ENCODE measurements at places on chromosomes 16 and 17.
A peak's percentile ranks its signal among the peaks of the same experiment; 100 is the strongest.

DNA sequence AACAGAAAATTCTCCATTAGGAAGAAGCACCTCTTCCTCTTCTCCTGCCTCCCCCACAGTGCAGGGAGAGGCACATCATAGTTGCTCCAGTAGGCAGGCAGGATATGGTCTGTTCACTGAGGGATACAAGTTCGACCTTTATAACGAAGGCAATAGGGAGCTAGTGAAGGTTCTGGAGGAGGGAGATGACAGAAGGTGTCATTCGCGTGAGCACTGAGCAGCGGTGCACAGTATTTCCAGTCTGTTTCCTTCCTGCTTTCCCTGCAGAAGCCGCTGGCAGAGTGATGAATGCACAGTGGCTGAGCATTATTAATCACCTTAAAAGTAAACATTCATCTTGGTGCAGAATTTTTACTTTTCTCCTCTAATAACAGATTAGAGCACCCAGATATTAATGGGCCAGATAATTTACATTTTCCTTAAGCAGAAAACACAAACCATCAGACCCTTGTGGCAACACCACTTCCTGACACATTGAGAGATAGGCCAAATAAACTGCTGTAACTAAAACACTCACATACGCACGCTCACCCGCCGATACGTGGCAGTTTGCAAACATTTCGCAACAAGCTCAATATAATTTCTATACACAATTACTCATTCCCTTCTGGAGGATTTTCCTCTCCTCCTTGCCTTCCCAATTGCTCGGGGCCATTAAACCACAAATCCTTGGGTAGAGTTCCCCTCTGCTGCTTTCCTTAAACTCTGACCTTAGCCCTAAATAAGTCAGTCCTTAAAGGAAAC, 69.5 kb downstream of the AIPL1 start:
- peak overlapping the region; percentile 30 for H3K27ac ChIP-seq
- peak; percentile 27 for DNase-seq
- H3K27me3 ChIP-seq: peaks cover 22% of the 10 kb centered on the region
- H3K4me1 ChIP-seq: peaks cover 17% of the 10 kb centered on the region

- no peaks in the 10 kb centered on the region for H3K36me3 ChIP-seq
- H3K27me3 ChIP-seq: peaks cover 57% of the 10 kb centered on the region
- H3K27ac ChIP-seq: no peak overlapping the region
- H3K4me1 ChIP-seq: no peaks in the 10 kb centered on the region
- H3K4me3 ChIP-seq: no peak overlapping the region
- DNase-seq: no peak
Observed at GRCh38 chr17:81436294-81436849, 41.1 kb downstream of the BAHCC1 start.

- peaks cover 14% of the 10 kb centered on the region for H3K4me1 ChIP-seq
- H3K4me3 ChIP-seq: no peak overlapping the region
- no peaks in the 10 kb centered on the region for H3K27me3 ChIP-seq
- no peak for DNase-seq
- H3K36me3 ChIP-seq: no peaks in the 10 kb centered on the region
Observed at GRCh38 chr16:69049603-69050375, 55.7 kb upstream of the HAS3 start.

DNA sequence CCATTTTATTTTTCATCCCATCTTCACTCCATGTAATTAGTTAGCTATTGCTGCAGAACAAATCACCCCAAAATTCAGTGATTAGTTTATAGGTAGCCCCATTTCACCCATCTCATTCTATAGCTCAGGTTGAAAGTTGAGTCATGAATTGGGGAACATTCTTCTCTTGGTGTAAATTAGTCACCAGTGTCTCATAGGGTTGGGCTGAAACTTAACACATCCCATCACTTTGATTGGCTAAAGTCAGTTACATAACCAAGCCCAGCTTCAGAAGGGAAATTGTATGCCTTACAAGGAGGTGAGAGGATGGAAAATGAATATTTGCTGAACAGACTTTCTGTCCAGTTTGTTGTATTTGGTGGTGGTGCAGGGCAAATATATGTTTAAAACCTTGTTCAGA, 477.5 kb downstream of the WWOX start:
- no peak for DNase-seq
- H3K4me3 ChIP-seq: no peak overlapping the region
- no peaks in the 10 kb centered on the region for H3K36me3 ChIP-seq
- no peak overlapping the region for H3K27ac ChIP-seq
- no peaks in the 10 kb centered on the region for H3K4me1 ChIP-seq

DNA sequence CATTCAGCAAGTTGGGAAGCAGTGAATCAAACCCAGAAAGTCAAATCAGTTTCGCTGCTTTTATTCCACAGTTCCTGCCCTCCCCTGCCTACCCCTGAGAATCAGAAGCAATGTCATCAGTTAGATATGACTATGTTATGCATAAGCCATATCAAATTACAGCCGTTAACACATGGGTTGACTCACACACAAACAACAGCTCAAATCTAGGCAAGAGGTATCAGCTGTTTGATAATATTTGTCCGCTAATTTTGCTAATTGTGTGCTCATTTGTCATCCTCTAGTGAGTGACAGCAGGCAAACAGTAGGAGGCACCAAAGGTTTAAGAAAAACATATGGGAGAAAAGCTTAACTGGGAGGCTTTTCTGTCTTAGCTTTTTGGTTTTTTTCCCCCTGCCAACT, 327.4 kb upstream of the CCL2 start:
- DNase-seq: no peak
- peaks cover 61% of the 10 kb centered on the region for H3K27me3 ChIP-seq
- no peaks in the 10 kb centered on the region for H3K4me1 ChIP-seq
- no peaks in the 10 kb centered on the region for H3K36me3 ChIP-seq
- no peak overlapping the region for H3K4me3 ChIP-seq

- no peak overlapping the region for H3K27ac ChIP-seq
- H3K4me3 ChIP-seq: no peak overlapping the region
- peaks cover 25% of the 10 kb centered on the region for H3K27me3 ChIP-seq
- H3K4me1 ChIP-seq: no peaks in the 10 kb centered on the region
Observed at GRCh38 chr17:70629902-70630301, 460.6 kb downstream of the KCNJ2 start.

DNA sequence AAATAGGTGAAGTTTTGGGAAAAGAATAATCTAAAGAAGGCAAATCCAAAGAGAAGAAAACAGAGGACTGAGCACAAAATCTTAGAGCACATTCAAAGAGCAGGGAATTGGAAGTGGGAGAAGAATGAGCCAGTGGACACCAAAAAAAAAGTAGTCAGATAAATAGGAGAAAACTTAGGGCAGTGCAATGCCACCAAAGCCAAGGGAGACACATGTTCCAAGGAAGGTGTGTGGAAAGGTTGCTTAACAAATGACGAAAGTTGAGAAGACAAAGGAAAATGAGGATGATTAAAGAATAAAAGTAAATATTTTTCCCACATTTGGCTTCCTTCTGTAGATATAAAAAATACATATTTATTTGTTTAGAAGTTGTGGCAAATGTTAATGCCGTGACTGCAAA, 237.6 kb downstream of the TANC2 start:
- no peak overlapping the region for H3K4me3 ChIP-seq
- no peaks in the 10 kb centered on the region for H3K36me3 ChIP-seq
- no peak for DNase-seq

- H3K27ac ChIP-seq: no peak overlapping the region
- peak overlapping the region; percentile 60 for H3K4me3 ChIP-seq
- peaks cover 18% of the 10 kb centered on the region for H3K36me3 ChIP-seq
- peaks cover 52% of the 10 kb centered on the region for H3K27me3 ChIP-seq
- DNase-seq: no peak
Observed at GRCh38 chr17:39057701-39058206, 90.6 kb upstream of the FBXO47 start.

- peaks cover 47% of the 10 kb centered on the region for H3K27me3 ChIP-seq
- no peak overlapping the region for H3K4me3 ChIP-seq
- peaks cover 3% of the 10 kb centered on the region for H3K4me1 ChIP-seq
- peak; percentile 58 for DNase-seq
- peaks cover 10% of the 10 kb centered on the region for H3K36me3 ChIP-seq
Observed at GRCh38 chr17:35766903-35767510, 6.3 kb downstream of the C17orf50 start.

GRCh38 chr17:10053782-10054540, 144.4 kb downstream of the GAS7 start:
- H3K4me1 ChIP-seq: no peaks in the 10 kb centered on the region
- no peaks in the 10 kb centered on the region for H3K36me3 ChIP-seq
- no peak overlapping the region for H3K4me3 ChIP-seq
- H3K27ac ChIP-seq: no peak overlapping the region

GRCh38 chr16:49643429-49644144, 212.3 kb downstream of the ZNF423 start:
- H3K4me3 ChIP-seq: no peak overlapping the region
- peaks cover 53% of the 10 kb centered on the region for H3K27me3 ChIP-seq
- DNase-seq: no peak
- H3K27ac ChIP-seq: no peak overlapping the region
- H3K4me1 ChIP-seq: no peaks in the 10 kb centered on the region

DNA sequence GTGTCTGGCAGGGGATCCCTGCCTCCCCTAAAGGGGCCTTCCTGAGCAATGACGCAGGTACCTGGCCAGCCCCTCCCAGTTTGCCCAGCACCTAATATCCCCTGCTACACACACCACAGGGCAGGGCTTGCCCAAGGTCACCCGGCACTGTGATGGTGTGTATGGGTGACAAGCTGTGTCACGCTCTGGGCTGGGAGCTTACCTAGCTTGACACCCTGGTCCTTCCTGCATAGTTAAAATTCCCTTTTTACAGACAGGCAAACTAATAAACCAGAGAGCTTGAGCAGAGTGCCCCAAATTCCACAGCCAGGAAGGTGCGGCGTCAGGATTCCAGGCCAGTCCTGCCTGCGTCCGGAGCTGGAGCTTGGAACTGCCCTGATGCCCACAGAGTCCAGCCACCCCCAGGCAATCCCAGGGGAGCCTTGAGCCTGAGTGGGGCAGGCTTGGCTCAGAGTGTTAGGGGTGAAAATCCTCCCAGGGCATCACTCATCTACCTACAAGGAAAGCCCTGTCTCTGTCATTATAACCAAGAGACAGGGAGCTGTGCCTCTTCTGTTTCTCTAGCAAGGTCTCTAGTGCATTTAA, 18.1 kb downstream of the MMP15 start:
- H3K4me3 ChIP-seq: no peak overlapping the region
- peaks cover 7% of the 10 kb centered on the region for H3K36me3 ChIP-seq
- H3K27ac ChIP-seq: no peak overlapping the region
- no peaks in the 10 kb centered on the region for H3K27me3 ChIP-seq
- no peak for DNase-seq

GRCh38 chr17:82351254-82351712, 7.8 kb upstream of the TEX19 start:
- no peak overlapping the region for H3K4me3 ChIP-seq
- no peak overlapping the region for H3K27ac ChIP-seq
- H3K4me1 ChIP-seq: peaks cover 6% of the 10 kb centered on the region
- peaks cover 5% of the 10 kb centered on the region for H3K36me3 ChIP-seq

DNA sequence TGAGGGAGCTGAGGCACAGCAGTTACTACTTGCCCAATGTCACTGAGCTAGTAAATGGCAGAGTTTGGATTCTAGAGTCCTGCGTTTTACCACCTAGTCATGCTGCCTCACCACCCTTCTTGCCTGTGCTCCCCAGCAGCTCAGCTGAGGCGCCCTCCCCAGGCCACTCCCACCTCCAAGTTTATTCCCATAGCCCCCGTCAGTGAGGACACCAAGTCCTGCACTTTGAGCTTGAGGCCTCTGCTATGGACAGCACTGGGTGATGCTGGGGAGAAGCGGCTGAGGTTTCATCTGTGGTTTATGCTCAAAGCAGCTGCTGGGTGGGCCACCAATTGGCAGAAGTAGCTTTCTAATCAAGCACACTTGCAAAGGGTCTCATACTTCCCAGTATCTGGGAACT, 36.7 kb downstream of the TMEM238L start:
- H3K27ac ChIP-seq: no peak overlapping the region
- no peak overlapping the region for H3K4me3 ChIP-seq
- no peak for DNase-seq
- no peaks in the 10 kb centered on the region for H3K27me3 ChIP-seq
- H3K4me1 ChIP-seq: no peaks in the 10 kb centered on the region
- no peaks in the 10 kb centered on the region for H3K36me3 ChIP-seq

GRCh38 chr16:46968063-46968435, 5.4 kb downstream of the DNAJA2 start:
- H3K27ac ChIP-seq: no peak overlapping the region
- H3K4me1 ChIP-seq: peaks cover 17% of the 10 kb centered on the region
- H3K36me3 ChIP-seq: peaks cover 80% of the 10 kb centered on the region
- H3K4me3 ChIP-seq: no peak overlapping the region
- no peak for DNase-seq
- H3K27me3 ChIP-seq: no peaks in the 10 kb centered on the region

DNA sequence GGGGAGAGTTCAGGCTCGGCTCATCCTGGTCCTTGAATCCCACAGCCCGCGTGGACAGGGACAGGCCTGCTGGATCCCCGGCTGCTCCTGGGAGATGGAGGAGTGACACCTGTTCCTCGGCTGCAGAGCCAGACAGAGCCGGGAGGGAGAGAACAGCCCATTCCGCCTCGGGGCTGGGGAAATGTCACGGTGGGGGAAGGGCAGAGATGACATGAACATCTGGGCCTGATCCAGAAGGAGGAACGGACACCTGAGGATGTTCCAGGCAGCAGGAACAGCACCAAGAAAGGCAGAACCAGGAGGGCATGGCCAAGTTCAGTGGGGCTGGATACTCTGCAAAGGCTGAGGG, 2.1 kb downstream of the ZNF764 start:
- no peaks in the 10 kb centered on the region for H3K27me3 ChIP-seq
- no peak overlapping the region for H3K27ac ChIP-seq
- DNase-seq: no peak

DNA sequence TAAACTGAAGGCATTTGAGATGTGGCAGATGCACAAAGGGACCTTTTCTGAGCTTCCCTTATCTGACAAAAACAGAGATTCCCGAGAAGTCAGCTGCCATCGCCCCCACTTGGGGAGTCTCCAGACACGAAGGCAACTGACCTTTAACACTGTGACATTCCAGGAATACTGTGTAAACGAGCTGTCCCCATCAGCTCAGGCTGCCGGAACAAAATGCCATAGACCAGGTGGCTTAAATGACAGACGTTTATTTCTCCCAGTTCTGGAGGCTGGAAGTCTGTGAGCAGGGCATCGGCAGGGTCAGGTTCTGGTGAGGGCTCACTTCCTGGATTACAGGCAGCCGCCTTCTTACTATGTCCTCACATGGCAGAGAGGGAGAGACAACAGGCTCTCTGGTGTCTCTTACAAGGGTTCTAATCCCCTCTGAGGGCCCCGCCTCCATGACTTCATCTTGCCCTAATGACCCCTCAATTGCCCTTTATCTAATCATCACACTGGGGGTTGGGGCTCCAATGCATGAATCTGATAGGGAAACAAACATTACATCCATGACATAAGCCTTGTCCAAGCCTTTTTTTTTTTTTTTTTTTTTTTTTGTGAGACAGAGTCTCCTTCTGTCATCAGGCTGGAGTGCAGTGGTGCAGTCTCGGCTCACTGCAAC, 178.5 kb upstream of the RPL38 start:
- no peak for DNase-seq
- H3K36me3 ChIP-seq: no peaks in the 10 kb centered on the region
- no peak overlapping the region for H3K4me3 ChIP-seq

DNA sequence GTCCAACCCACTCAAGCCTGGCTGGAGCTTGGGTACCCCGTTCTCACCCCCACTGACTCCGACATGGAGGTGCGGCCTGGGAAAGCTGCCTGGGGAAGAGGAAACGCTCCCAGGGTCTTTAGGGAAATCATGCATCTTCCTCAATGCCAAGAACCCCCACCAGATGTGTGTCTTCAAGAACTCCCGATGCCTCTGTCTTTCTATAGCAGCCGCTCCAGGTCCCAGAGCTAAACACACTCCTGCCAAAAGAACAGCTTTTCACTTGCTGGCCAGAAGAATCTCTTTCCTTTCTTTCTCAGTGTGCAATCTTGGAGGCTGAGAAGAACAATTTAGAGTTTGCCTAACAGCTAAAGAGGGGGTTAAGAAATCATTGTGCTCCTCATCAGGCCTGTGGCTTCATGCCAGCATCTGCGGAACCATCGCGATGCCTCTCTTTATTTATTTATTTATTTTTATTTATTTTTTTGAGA, 41.1 kb upstream of the MTSS2 start:
- H3K27me3 ChIP-seq: no peaks in the 10 kb centered on the region
- no peak for DNase-seq
- no peaks in the 10 kb centered on the region for H3K4me1 ChIP-seq
- H3K36me3 ChIP-seq: no peaks in the 10 kb centered on the region
- H3K4me3 ChIP-seq: no peak overlapping the region
- no peak overlapping the region for H3K27ac ChIP-seq
